Hepatocyte (in vitro differentiated cells): ENCODE measurements at places on chromosomes 1 and 21. TPM values are rescaled to one million over a fixed set of nuclear protein-coding genes. Genes with fewer than 3 reads are reported as not detected.

The TNFRSF4 gene
- 0.34 TPM in 1 of 2 replicates, not detected in the other for polyA plus RNA-seq

The CFAP126 gene
- not detected in 2 replicates for polyA plus RNA-seq

The ERG gene
- polyA plus RNA-seq = 1.9 and 2.5 TPM in 2 replicates

The MORN1 gene
- 4.5 and 7.8 TPM in 2 replicates for polyA plus RNA-seq

The CFAP107 gene
- polyA plus RNA-seq = not detected in 2 replicates

The SPATA45 gene
- 0.44 and 0.57 TPM in 2 replicates for polyA plus RNA-seq
